ENCODE measurements at places on chromosomes 1 and 21.

- DNase-seq = no peak
Measured at GRCh38 chr1:9352377-9353134, 59.9 kb downstream of the SPSB1 start.

GRCh38 chr1:91684481-91685196, 184.0 kb downstream of the CDC7 start:
- DNase-seq = no peak

DNA sequence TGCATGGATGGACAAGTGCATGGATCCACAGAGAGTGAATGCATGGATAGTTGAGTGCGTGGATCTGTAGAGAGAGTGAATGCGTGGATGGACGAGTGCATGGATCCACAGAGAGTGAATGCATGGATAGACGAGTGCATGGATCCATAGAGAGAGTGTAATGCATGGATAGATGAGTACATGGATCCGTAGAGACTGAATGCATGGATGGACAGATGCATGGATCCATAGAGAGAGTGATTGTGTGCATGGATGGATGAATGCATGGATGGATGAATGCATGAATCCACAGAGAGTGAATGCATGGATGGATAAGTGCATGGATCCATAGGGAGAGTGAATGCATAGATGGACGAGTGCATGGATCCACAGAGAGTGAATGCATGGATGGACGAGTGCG, 153.8 kb downstream of the PCBP3 start:
- no peak for DNase-seq

GRCh38 chr1:59738152-59738551, 76.6 kb upstream of the HOOK1 start:
- DNase-seq = no peak

DNA sequence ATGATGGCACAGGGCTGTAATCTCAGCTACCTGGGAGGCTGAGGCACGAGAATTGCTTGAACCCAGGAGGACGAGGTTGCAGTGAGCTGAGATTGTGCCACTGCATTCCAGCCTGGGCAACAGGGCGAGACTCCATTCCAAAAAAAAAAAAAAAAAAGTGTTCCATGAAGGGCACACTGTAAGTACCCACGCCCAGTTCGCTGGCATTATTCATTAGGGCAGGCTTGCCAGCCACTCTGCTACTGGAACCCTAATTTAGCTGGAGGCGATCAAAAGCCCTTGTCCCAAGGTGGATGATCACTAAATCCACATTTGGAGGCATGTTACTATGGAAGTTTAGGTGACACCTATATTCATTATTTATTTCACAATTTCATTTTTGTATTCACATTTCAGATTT, 5.0 kb downstream of the IFNLR1 start:
- no peak for DNase-seq

- DNase-seq = peak; percentile 18
Measured at GRCh38 chr1:23980728-23981070, 572 bp upstream of the SRSF10 start.

DNA sequence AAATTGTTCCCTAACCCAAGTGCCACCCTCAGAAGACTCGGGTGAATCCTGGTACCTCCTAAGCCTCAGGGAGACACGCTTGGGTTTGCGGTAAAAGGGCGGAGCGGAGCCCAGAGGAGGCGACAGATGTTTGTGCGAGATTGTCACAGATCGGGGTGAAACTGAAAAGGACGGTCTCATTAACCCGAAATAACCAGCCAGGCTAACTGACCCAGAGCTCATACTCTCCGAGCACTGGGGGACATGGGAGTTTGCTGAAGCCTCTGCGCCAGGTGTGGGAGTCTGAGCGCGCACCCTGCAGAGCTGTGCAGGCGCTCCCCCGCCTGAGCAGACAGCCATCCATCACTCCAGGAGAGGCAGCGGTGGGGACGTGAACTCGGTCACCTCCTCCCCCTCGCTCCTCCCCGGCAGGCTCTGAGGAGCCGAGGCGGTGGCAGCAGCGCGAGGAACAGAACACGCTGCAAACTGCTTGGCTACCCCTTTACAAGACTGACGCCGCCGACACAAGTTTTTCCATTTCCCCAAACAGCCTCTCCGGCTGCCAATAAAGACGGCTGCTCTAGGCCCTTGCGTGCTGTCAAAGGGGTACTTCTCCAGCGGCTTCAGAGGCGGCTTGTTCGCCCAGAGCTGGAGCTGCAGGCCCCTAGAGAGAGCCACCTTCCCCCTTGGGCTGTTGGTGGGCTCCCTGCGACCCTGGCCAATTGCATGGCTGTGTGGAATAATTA, 43.5 kb downstream of the RRAGC start:
- DNase-seq = no peak

DNA sequence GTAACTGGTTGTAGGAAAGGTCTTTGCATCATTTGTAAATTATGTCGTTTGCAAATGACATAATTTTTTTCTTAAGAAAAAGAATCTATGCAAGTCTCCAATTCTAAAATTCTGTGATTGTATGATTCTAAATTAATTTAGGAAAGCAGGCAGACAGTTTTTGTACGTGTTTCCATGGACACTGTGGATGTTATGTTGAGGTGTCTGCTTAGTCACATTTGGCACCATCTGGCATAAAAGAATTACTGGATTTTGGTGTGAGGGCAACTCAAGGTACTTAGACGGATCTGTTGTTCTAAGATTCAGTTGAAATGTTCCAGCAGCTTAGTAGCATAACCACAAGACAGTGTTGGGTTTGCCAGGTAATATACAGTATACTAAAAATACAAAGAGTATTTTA, 42.5 kb downstream of the C1orf21 start:
- no peak for DNase-seq

DNA sequence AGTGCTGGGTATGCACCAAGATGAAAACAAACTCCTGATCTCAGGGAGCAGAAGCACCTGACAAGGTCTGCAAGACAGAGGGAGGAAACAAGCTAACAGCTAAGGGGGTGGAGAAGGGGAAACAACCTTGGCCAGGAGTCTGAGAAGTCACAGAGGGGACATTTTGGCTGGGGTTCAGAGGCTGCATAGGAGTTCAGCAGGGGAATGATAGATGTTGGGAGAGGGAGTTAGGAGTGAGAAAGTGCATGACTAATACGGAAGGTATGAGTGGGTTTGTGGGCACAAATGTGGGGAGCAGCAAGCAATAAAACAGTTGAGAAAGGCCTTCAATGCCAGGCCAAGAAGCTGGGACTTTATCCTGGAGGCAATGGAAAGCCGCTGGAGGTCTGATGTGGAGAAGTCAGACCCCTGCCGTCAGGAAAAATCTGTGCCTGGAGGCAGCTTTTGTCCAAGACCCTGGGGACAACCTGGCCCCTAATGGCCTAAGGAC, 16.4 kb downstream of the EPHA2 start:
- DNase-seq = no peak

GRCh38 chr1:111242805-111243523, 15.5 kb downstream of the CHI3L2 start:
- DNase-seq = no peak

DNA sequence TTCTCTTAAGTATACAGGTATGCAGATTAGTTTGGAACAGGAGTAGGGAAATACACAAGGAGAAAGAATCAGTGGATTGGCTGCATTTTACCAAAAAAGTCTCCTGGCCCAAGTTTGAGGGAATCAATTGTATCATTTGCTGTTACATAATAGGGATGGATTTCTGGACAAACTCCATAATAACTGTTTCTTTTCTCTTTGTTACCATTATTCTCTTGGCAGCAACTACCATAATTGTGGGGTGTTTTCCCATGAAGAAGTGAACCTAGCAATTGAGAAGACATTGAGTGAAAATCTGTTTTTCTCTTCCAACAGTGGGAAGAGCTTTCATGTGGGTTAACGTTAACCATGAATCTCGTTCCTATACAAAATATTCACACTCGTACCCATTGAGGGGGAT, 46.4 kb upstream of the DPT start:
- DNase-seq = no peak

DNA sequence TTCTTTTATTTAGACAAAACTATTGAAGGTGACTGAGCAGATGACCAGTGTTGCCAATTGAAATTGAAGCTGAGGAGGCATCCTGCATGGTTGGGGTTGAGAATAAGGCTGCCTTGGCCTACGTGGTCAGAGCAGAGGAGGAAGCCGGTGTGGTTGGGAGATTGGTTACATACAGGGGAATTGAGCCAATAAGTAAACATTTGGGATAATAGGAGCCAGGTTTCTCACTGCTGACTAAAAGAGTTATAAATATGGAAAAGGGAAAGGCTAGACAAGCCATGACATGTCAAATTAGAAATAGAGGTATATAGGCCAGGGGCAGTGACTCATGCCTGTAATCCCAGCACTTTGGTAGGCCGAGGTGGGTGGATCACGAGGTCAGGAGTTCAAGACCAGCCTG, 15.8 kb downstream of the SNX7 start:
- DNase-seq = no peak

GRCh38 chr1:168227620-168228019, 1.8 kb downstream of the SFT2D2 start:
- DNase-seq = no peak

DNA sequence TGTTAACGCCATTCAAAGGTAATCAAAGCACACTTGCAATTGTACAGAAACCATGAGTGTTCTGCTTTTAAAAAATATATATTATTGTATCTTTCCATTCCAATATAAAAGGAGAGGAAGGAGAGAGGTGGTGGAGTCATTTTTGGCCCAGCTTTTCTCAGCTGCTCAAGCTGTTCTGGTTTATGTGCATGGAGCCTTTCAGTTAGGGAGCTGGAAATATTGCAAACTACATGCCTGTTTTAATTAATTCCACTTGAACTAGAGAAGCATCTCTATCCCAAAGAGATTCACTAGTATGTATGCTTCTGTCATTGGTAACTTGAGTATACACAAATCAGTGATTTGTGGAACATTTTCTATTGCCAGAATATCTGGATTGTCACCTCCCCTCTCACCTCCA, 28.5 kb upstream of the C1orf105 start:
- no peak for DNase-seq

- DNase-seq = no peak
Measured at GRCh38 chr1:228259368-228259894, 51.6 kb downstream of the OBSCN start.

DNA sequence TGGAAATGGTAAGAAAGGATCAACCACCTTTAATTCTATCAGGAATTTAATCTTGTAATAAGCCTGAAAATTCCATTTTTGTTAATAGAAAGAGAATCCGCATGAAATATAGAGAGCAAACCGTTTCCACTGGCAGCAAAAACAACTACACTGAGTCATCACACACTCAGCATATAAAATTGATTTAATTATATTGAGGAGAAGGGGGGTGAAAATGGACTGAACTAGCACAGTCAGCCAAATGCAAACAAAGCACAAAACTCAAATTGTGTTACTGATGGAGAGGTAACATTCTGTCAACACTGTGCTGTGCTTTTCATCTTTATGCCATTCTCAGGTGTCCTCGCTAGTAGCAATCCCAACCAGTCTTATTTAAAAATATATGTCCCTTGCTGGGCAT, 1583.9 kb downstream of the MRPL39 start:
- DNase-seq = no peak

DNA sequence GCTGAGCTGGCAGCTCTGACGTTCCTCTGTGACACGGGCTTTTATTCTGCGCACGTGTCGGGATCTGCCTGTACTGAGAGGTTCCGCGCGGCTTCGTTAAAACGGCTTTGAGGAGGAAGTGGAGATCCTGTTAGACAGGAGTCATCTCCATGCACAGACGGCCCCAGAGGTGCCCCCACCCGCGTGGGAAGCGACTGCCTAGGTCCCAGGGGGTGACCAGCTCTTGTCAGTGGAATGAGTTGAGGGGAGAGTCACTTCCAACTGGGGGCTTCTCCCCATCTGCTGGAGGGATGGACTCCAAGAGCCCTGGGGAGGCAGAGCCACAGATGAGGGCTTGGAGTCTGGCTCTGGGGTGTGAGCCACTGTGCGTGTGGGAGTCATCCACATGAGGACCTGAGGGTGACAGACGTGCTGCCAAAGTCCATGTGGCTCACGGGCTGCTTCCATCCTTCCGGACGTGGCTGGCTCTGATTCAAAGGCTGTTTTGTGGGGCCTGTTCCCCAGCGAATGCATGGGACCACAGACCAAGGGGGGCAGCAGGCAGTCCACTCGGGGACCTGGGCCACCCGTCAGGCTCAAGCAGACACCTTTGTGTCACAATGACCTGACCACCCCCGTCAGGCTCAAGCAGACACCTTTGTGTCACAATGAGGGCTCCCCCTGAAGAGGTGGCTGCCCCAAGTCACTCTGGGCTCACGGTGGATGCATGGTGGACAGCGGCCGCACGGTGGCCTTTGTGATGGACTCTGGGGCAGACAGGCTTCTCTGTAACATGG, 26.8 kb downstream of the PTTG1IP start:
- DNase-seq = no peak

DNA sequence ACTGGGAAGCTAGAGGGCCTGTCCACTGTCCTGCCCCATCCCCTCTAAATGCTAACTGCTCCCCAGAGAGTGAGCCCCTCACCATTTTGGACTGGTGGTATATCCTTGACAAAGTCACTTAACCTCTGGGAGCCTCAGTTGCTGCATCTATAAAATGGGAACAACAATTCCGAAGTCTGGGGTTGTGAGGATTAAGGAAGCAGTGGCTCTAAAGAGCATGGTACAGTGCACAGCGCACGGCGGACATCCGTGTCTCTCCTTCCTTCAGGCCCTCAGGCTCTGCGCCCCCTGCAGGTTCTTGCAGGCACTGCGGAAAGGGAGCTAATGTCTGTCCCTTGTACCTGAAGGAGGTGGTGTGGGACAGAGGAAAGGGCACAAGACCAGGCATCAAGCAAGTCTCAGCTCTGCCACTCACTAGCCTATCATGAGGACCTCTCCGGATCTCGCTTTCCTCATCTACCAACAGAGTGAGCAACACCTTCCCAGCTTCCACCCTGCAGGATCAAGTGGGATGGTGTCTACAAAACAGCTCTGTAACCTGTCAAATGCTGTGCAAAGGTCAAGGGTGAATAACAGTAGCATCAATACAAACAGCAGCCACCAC, 20.1 kb downstream of the ECE1 start:
- DNase-seq = peak; percentile 61

GRCh38 chr1:170125269-170125668, 20.5 kb upstream of the NTMT2 start:
- no peak for DNase-seq

DNA sequence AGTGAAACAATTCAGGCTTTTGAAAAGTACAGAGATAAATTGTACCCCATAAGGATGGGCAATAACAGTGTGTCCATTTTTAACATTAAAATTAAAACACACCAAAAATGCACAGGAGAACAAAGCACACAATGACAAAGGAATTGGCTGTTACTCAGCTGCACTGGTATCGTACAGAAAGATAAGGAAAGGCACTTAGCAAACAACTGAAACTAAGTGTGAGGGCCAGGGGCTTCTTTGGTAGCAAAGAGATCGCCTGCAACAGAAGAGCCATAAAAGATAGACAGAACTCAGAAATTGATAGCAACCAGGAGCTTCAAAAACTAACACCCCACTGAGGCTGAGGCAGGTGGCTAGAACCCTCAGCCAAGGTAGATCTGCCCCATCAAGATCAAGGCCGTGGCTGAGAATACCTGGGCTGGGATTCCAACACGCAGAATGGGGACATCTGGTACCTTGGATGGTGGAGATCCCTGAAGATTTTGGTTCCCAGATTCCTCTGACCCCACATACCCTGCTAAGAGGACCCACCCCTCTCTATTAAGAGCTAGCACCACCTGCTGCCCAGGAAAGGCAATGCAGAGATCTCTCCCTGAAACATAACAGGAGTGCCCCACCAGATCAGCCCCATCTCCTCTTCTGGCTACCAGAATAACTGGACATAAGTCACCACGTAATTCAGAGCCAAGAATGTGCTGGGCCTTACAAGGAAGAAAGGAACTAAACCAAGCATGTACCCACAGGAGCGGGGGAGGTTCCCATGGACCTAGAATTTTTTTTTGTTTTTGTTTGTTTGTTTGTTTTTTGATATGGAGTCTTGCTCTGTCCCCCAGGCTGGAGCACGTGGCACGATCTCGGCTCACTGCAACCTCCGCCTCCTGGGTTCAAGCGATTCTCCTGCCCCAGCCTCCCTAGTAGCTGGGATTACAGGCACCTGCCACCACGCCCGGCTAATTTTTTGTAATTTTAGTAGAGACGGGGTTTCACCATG, 16.2 kb downstream of the PLEKHO1 start:
- no peak for DNase-seq

Data from stimulated activated CD8-positive, alpha-beta memory T cell treated with anti-CD3 and anti-CD28 coated beads, Interleukin-15, amount 100 ng/mL, for 24 hours (primary cell).